H4 (cell line): ENCODE measurements at places on chromosomes 6 and 20. TPM values are rescaled to one million over a fixed set of nuclear protein-coding genes. Genes with fewer than 3 reads are reported as not detected.

- DNase-seq, result no peak
Observed at GRCh38 chr20:63766695-63767426, 27.3 kb downstream of the SLC2A4RG start.

DNA sequence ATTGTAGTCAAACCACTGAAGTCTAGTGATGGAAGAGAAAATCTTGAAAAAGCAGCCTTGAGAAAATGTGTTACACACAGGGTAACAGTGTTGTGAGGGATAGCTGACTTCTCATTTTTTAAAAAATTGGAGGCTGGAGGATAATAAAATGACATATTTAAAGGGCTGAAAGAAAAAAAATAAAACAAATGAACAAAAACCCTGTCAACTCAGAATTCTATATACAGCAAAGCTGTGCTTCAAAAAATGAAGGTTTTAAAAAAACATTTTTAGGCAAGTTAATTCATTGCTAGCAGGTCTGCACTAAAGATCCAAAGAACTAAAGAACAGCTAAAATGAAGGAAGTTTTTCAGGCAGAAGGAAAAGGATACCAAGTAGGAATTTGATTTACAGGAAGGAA lies 31.1 kb downstream of the VTA1 start:
- DNase-seq, result no peak

The RBM24 gene
- total RNA-seq, result 1.0 and 1.1 TPM in 2 replicates

DNA sequence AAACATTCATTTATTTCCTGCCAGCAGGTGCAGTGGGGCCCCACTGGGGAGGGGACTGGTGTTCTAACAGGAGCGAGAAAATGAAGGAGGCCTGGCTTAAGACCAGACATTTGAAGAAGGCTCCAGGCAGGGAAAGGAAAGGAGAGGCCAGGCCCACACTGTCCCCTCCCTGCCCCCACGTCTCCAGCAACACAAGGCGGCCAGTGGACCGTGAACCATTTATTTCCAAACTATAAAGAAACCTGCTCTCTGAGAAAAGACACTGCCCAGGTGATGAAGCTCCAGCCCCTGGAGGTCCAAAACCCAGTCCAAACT lies 41.4 kb upstream of the CDH22 start:
- DNase-seq, result no peak

- no peak for DNase-seq
Observed at GRCh38 chr6:15109338-15110090, 136.4 kb upstream of the JARID2 start.
